B cell (primary cell): ENCODE measurements at places on chromosomes 6 and 20. TPM values are rescaled to one million over a fixed set of nuclear protein-coding genes. Genes with fewer than 3 reads are reported as not detected.

The PLN gene
- not detected in 2 replicates for total RNA-seq

The SAMD5 gene
- total RNA-seq: not detected in 2 replicates

DNA sequence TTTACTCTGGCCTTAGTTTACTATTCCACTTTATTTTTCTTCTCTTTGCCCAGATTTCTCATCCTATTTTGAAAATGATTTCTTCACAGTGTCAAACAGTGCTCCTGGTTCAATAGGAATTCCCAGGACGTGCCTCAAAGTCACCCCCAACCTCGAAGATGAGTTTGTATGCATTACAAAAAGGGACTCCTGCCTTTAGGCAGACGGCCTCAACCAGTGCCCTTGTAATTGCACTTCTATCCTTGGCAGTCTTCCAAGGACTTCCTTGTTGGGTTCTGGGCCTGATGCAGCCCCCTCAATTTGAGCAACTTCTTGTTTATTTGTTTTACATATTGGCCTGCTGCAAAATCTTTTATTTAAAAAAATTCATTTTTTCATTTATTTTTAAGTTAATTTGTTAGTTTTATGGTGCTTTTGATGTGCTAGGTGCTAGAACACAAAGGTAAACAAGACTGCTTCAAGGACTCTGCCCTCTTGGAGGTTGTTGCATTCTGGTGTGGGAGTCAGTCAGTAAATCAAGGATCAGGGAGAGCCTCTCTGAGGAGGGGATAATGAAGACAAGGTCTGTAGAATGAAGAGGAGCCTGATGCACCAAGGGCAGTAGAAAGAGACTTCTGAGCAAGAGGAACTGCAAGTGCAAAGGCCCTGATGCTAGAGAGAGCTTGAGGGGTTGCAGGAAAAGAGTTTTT lies 181.5 kb upstream of the LAMP5 start:
- no peak for DNase-seq

- DNase-seq: no peak
Measured at GRCh38 chr6:70651326-70651905, 16.3 kb upstream of the SMAP1 start.
